ENCODE measurements at places on chromosomes 3 and 15. TPM values are rescaled to one million over a fixed set of nuclear protein-coding genes. Genes with fewer than 3 reads are reported as not detected.

DNA sequence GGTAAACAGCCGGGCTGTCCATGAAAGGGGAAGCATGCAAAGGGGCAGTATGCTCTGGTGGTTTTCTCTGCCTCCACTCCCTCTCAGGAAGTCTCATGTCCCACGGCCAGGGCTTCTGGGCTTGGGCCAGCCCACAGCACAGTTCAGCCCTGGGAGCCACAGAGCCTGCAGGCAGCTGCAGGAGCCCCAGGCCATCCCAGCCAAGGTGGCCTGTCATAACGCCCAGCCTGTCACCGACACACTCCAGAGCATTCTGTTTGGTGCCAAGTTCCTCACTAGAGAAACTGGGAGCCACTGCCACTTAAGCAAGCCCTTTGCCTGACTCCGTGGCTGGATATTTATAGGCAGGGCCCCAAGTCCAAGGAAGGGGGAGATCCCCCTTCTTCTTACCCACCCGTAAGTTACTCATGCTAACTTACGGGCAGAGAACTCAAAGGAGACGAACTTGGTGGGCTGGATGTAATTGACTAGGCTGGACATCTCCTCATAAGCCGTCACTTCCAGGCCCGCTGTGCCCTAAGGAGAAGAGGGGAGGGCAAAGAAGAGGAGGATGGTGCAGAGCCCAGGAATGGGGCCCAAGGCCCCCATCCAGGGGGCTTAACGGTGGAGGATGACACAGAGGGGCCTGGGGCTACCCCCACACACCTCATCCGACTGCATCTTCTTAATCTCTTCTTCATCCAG is 11.7 kb downstream of the PLCB2 start:
- no peak overlapping the region for H3K27ac ChIP-seq
- no peak for DNase-seq
- no peaks in the 10 kb centered on the region for H3K4me1 ChIP-seq
- H3K4me3 ChIP-seq, result no peak overlapping the region
- peaks cover 61% of the 10 kb centered on the region for H3K36me3 ChIP-seq

RBP2 gene
- not detected for total RNA-seq

FBXL22 gene
- total RNA-seq, result 1.9 TPM

GRCh38 chr15:90761629-90762028 is 44.5 kb downstream of the BLM start:
- H3K4me3 ChIP-seq, result no peak overlapping the region
- H3K36me3 ChIP-seq, result no peaks in the 10 kb centered on the region
- no peak overlapping the region for H3K27ac ChIP-seq

- no peaks in the 10 kb centered on the region for H3K36me3 ChIP-seq
- peaks cover 8% of the 10 kb centered on the region for H3K4me1 ChIP-seq
- H3K4me3 ChIP-seq, result no peak overlapping the region
- H3K27me3 ChIP-seq, result no peaks in the 10 kb centered on the region
Observed at GRCh38 chr3:133457025-133457424, 57.2 kb downstream of the BFSP2 start.

- H3K27ac ChIP-seq, result no peak overlapping the region
- no peak for DNase-seq
- no peaks in the 10 kb centered on the region for H3K4me1 ChIP-seq
- H3K4me3 ChIP-seq, result no peak overlapping the region
- H3K36me3 ChIP-seq, result no peaks in the 10 kb centered on the region
Observed at GRCh38 chr3:189375532-189375931, 203.8 kb downstream of the TPRG1 start.

C2CD4A gene
- total RNA-seq, result 0.11 TPM

DNA sequence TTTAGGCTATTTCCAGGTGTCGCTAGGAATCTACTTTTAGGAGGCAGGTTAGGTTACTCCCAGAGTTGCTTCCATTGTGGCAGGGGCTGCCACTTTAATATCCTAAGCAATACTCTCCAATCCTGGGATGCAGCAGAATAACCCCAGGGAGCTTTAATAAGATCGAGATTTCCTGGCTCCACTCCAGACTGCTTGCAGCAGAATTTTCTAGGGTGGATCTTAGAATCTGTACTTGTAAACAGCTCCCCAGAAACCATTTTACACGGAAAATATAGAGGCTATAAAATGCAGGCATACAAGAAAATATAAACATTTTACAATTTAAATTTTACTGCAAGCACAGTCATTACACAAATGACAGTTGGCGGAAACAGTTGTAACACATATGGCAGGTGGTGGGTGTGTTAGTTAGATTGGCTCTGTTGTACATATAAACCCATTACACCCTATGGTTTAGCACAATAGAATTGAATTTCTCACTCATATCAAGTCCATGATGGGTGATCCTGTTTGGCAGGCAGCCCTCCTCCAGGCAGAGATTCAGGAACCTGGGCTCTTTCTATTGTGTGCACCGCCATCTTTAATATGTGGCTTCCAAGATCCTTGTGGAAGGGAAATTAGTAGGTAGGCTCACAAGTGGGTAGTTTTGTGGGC is 35.0 kb upstream of the TNFAIP8L3 start:
- H3K27ac ChIP-seq, result no peak overlapping the region
- DNase-seq, result no peak
- no peaks in the 10 kb centered on the region for H3K4me1 ChIP-seq
- no peak overlapping the region for H3K4me3 ChIP-seq
